HFF-Myc (cell line): ENCODE measurements at places on chromosomes 16 and 17.

DNA sequence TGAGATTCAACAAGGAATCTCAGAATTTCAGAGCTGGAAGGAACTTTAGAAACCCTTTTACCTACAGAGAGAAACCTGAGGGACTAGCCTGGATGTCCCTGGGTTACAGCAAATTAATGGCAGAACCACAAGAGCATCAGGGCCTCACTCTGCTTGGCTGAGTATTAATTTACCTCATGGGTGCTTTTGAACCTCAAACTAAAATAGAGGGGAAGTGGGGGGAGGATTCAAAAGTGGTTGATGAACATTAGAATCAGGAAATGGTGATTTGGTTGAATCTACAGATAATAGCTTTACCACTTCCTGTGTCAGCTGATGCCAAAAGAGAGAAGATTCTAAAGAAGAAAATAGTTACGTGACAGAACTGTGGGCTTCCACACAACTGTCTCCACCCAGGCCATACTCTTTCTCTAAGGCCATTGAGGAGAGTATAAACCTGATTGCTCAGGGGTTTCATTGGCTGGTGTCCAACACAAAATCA is 11.3 kb upstream of the SKAP1 start:
- DNase-seq: no peak

GRCh38 chr17:81057079-81057730 is 22.3 kb downstream of the BAIAP2 start:
- no peak for DNase-seq

DNA sequence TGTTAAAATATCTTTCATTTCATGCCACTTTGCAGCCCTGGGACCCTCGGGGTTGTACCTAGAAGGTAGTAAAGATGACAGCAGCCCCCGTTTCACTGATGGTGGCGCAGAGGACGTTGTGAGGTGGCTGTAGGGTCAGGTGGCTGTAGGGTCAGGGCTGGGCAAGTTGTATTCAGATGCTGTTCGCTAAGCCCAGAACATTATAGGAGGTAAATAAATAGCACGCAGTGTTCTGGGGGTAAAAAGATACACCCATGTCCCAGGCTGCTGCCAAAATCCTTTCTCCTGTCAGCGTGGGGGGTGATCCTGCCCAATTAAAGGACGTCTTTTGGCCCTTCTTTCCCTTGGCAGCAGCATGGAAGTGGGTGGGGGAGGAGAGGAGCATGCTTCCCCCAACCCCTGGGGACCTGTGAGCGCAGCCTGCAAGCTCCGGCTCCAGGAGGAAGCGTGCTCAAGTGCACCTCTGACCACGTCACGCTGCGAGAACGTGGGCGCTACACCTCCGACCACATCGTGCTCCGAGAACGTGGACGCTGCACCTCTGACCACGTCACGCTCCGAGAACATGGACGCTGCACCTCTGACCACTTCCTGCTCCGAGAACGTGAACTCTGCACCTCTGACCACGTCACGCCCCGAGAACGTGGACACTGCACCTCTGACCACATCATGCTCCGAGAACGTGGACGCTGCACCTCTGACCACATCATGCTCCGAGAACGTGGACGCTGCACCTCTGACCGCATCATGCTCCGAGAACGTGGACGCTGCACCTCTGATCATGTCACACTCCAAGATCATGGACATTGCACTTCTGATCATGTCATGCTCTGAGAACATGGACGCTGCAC is 182.1 kb downstream of the RPTOR start:
- DNase-seq: no peak

- DNase-seq: no peak
These were observed 46.5 kb upstream of the CDRT4 start for GRCh38 chr17:15513856-15514459.

- DNase-seq: no peak
These were observed 44.0 kb upstream of the AKTIP start for GRCh38 chr16:53546988-53547391.

GRCh38 chr17:17940441-17940911 is 31.7 kb downstream of the TOM1L2 start:
- DNase-seq: no peak

- DNase-seq: no peak
These were observed 26.1 kb downstream of the SOCS1 start for GRCh38 chr16:11229906-11230305.

DNA sequence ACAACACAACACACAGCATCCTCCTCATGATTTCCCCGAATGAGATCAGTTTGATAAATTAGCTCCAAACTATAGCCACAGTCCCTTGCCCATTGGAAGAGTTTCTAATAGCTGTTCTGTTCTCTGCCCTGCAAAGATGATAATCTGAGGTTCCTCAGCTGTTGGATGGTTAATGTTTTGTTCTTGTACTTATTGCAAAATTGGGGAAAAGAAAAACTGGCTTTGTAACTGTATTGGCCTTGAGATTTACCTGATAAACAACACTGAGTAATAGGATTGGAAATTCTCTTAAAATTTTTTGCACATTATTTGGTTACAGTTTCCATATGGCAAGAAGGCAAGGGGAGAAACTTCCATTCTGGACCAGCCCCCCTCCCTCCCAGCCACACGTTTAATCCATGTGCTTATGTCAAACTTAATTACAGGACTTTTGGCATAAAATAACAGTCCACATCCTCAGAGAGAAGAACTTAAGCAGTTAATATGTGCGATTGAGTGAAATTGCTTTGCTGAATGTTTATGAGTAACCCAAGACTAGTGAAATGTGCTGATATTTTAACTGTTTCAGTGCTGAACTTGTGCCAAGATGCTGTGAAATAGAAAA is 119.1 kb upstream of the ZFHX3 start:
- peak; percentile 82 for DNase-seq

GRCh38 chr17:32915245-32915644 is 12.7 kb upstream of the TMEM98 start:
- no peak for DNase-seq

- DNase-seq: no peak
These were observed 2.2 kb upstream of the TMEM94 start for GRCh38 chr17:75454193-75454592.

DNA sequence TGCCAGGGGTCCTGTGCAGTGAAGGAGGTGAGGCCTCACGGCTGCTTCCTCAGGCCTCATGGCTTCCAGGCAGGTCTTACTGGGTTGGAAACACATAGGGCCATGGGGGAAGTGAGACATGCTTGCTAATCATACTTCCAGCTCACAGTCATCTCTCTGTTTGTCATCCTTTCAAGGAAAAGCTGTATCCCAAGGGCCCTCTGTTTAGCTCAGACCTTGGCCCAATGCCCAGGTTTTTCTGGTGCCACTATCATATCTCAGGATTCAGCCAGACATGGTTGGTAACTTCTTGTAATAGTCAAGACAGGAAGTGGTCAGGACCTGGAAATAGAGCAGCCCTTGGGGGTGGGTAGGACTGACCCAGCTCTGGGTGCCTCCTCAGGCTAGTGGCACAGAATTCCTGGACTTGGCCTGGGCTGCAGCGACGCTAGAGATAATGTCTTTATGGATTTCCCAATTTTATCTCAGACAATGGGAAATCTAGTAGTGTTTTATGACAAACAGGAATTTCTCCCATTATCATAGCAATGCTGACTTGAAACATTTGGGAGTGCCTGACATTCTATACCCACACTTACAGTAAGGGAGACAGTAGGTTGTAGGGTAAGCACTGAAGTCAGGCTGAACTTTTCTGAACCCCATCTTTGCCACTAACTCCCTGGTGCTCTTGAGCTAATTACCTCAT is 13.5 kb upstream of the ITGB3 start:
- DNase-seq: peak; percentile 86

DNA sequence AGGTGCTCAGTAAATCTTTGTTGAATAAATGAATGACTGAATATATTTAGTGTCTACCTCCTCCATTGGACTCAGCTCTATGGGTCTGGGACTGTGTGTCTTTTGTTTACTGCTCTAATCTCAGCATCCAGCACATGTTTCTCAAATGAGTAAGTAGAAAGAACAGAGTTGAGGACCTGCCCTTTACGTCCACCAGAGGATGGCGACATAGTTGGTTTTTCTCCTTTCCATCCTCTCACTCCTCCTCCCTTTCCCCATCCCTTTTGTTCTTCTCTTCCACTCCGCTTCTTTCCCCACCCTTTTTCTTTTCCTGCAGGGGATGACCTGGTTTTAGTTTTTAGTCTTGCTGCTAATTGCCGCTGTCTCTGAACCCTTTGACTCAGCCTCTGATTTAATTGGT is 12.1 kb upstream of the CHP2 start:
- no peak for DNase-seq

- no peak for DNase-seq
These were observed 2.7 kb upstream of the AMFR start for GRCh38 chr16:56428091-56428490.

DNA sequence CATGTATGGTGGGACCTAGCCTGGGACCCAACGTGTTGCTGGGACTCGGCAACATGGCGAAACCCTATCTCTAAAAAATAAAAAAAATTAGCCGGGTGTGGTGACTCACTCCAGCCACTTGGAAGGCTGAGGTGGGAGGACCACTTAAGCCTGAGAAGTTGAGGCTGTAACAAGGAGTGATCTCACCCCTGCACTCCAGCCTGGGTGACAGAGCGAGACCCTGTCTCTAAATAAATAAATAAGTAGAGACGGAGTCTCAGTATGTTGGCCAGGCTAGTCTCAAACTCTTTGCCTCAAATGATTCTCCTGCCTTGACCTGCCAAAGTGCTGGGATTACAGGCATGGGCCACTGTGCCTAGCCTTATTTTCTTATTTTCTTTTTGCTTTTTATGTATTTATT is 10.1 kb upstream of the CNP start:
- no peak for DNase-seq

GRCh38 chr16:58578642-58579041 is 51.0 kb downstream of the CNOT1 start:
- no peak for DNase-seq

DNA sequence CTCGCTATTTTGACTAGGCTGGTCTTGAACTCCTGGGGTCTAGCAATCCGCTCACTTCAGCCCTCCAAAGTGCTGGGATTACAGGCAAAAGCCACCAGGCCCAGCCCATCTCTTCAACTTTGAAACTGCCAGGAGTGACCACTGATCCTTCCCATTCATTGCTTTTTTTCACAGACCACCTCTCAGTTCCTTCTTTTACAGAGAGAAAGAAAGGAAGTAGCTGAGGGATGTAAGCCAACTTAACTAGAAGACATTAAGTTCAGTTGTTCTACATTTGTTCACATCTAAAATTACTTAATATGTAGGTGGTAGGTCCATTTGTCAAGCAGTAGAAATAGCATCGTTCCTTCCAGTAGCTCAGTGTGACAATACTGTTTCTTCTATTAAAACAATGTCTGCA is 219.8 kb downstream of the STX8 start:
- no peak for DNase-seq

- DNase-seq: no peak
These were observed 341.4 kb downstream of the UTP18 start for GRCh38 chr17:51601622-51602261.

GRCh38 chr16:84884596-84885341 is 65.0 kb downstream of the CRISPLD2 start:
- no peak for DNase-seq

- no peak for DNase-seq
These were observed 21.2 kb downstream of the C1QTNF1 start for GRCh38 chr17:79045001-79045729.

DNA sequence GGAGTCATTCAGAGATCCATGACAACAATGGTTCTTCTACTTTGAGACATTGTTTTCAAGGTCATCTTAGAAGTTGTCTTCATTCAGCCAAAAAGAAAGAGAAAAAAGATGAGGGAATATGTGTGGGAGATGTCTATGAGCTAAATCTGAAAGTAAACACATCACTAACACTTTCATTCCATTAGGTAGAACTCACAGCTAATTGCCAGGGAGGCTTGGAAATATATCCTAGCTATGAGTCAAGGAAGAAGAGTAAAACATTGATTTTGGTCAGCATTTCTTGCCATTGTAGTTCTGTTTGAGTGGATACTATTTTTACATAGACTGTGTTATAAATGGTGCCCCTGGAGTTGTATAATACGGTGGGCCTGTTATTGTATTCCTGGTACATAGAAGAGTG is 316.4 kb upstream of the MYOCD start:
- DNase-seq: no peak
